ENCODE measurements at places on chromosomes 5 and 9. TPM values are rescaled to one million over a fixed set of nuclear protein-coding genes. Genes with fewer than 3 reads are reported as not detected.
A peak's percentile ranks its signal among the peaks of the same experiment; 100 is the strongest.

DNA sequence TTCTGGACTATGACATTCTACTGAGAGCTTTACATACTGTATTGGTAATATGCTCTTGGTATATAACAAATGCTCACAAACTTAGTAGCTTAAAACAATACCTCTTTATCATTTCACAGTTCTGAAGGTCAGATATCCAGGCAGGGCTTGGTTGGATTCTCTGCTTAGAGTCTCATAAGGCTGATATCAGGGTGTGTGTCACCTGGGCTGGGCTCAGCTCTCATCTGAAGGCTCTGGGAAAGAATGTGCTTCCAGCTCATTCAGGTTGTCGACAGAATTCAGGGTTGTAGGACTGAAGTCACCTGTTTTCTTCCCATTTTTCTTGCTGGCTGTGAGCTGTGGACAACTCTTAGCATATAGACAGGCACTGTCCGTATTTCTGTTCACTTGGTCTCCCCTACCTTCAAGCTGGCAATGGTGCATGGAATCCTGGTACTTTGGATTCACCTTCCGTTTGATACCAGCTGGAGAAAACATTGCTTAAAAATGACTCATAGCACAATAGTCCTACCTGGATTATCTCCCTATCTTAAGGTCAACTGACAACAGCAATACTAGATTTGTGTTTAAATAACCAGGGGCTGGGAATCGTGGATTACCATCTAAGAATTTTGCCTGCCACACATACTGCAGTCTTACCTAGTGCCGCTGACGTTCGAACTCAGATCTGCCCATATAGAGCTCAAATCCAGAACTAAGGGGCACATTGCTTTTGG is 69.2 kb downstream of the RCL1 start:
- no peak overlapping the region for H3K27ac ChIP-seq
- no peak for DNase-seq
- no peaks in the 10 kb centered on the region for H3K27me3 ChIP-seq
- H3K4me3 ChIP-seq: no peak overlapping the region

- no peaks in the 10 kb centered on the region for H3K36me3 ChIP-seq
- no peaks in the 10 kb centered on the region for H3K27me3 ChIP-seq
- H3K27ac ChIP-seq: no peak overlapping the region
- no peak overlapping the region for H3K4me3 ChIP-seq
These were observed 916.6 kb downstream of the DNAH5 start for GRCh38 chr5:13027874-13028273.

DNA sequence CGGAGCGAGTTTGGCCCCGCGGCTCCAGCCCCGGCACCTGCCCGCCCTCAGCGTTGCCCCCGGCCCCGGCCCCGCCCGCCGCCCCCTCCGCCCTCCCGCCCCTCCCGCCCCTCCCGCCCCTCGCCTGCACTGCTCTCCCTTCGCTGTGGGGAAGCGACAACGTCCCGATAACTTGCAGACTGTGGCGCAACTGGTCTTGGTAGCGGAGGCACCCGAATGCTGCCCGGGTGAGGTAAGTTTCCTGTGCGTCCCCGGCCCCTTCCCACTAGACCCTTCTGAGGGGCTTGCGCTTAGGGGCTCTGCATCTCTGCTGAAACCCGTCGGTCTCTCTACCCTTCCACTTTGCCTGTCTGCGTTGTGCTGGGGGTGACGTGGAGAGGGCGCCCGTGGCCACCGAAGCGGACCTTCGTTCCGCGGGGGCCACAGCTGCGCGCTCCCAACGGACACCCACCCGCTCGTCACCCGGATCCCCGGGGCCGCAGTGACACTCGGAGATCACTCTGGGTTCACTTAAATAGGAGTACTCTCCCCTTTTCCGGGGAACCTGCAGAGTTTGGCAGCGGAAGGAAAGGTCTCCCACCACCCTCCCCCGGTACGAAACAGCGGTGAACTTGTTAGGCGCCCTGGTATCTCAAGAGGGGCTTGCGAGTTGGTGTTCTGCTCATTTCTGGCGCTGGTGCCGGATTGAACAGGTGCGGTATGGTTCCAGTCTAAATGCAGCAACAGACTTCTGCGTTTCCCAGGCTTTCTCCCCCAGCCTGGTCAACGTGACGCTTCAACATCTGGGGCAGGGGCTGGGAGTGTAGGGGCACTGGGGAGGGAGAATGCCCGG is 707 bp downstream of the PIP5K1B start:
- no peak for DNase-seq
- no peaks in the 10 kb centered on the region for H3K36me3 ChIP-seq
- H3K4me1 ChIP-seq: peaks cover 8% of the 10 kb centered on the region
- H3K27ac ChIP-seq: no peak overlapping the region
- peak overlapping the region; percentile 39 for H3K4me3 ChIP-seq

DNA sequence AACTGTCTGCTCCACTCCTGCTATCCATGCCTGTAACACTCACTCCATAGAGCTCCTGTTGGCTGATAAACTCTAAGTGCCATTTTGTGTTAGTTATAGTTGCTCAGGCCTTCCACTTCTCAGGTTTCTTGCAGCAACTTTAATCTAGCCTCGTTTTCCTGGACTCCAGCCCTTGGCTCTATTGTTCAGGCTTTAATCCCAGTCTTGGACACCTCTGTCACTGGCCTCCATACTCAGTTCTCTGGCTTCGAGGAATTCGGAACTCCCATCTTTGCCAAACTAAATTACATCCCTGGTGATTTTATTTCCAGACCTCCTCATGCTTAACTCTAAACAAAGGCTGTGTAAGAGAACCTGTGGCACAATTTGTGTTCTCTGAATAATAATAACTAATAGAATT is 39.8 kb downstream of the EMB start:
- H3K27ac ChIP-seq: no peak overlapping the region
- H3K36me3 ChIP-seq: no peaks in the 10 kb centered on the region
- no peak for DNase-seq
- H3K4me3 ChIP-seq: no peak overlapping the region
- no peaks in the 10 kb centered on the region for H3K27me3 ChIP-seq

GRCh38 chr9:124309667-124310084 is 51.9 kb downstream of the NEK6 start:
- peaks cover 52% of the 10 kb centered on the region for H3K36me3 ChIP-seq
- H3K27me3 ChIP-seq: no peaks in the 10 kb centered on the region
- H3K4me3 ChIP-seq: no peak overlapping the region
- DNase-seq: peak; percentile 89

Gene TICAM2
- total RNA-seq: 22.1 TPM

Gene PRR16
- 16.0 TPM for total RNA-seq

Gene LECT2
- total RNA-seq: not detected

Gene SCGB3A1
- not detected for total RNA-seq
